ENCODE measurements at places on chromosomes 6 and 20.

DNA sequence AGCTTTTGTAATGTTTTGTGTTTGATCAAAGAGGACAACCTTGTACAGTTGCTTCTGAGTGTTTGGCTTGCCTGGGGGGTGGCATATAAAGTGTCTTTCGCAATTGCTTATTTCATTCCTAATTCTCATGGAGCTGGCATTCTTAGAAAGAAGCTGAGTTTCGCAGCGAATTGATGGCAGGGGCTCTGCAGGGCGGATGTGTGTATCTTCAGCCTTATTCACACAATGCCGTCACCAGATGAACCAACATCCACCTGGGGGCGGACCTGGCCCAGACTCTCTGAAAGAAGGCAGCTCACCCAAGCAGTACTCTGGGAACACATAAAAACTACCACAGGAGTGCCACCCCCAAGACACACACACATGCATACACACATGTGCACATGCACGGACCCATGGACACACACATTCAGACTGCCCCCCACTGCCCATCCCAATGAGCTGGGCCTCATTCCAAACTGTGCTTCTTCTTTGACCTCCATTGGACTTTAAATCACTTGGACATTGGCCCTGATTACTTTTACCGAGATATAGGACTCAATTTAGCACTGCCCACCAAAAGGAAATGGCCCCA, 55.4 kb upstream of the FOXQ1 start:
- DNase-seq = no peak

DNA sequence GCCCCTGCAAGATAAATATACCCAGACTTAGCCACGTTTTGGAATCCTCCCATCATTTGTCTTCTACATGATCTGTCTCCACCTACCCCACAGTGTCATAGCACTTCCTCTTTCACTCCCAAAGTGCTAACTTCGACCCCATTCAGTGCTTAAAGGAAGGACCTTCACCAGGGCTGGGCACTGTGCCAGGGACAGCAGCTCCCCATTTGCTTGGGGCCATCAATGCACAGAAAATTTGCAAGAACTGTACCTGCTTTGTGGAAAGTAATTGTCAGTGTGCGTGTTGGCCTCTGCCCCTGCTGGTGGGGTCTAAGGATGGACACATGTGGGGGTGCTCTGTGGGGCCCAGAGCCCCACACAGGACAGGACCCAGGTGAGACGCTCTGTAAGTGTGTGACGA, 5.2 kb upstream of the BPIFA2 start:
- DNase-seq = no peak

GRCh38 chr6:56552187-56553130, 90.2 kb downstream of the DST start:
- DNase-seq = no peak

- DNase-seq = no peak
These were observed 55.7 kb upstream of the NOP56 start for GRCh38 chr20:2596673-2597279.

- DNase-seq = no peak
These were observed 17.1 kb downstream of the RIPOR2 start for GRCh38 chr6:24918641-24919055.

GRCh38 chr6:14422917-14423316, 305.3 kb downstream of the CD83 start:
- DNase-seq = no peak

GRCh38 chr20:1061484-1062221, 56.7 kb upstream of the PSMF1 start:
- DNase-seq = no peak

GRCh38 chr20:32557319-32557718, 27.8 kb downstream of the NOL4L start:
- no peak for DNase-seq

GRCh38 chr6:156752666-156753301, 24.4 kb upstream of the ARID1B start:
- no peak for DNase-seq

DNA sequence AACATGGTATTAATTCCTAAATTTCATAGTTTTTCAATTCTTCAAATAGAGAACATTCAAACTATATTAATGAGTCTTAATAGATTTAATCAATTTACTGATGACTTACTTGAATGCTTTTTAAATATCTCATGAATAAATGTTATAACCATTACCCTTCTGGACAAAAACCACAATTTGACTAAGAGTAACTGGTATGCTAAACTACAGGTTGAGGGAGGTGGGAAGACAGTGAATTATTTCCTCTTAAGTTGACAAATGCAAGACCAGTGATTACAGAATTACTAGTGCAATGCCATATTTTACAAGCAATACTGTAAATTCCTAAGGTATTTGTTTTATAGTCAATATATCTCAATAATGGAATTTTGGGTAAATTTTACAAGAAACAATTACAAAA, 65.1 kb downstream of the REV3L start:
- DNase-seq = no peak

DNA sequence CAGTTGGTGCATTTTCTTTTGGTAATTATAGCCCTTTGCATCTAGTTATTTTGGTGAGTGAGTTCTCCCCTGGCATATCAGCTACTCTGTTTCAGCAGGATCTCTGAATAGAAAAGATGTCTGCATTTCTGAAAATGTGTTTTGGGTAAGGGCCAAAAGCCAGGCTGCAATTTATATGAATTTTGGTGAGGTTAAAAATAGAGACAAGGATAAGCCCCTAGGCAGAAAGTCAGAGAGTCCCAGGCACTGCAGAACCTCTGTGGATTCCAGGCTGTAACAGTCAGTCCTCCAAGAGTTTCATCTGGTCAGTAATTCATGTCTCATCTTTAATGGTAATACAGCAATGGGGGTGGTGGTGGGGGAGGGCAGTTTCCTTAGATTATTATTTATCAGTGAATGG, 53.0 kb downstream of the HDGFL1 start:
- no peak for DNase-seq

- no peak for DNase-seq
These were observed 1076.4 kb downstream of the HACE1 start for GRCh38 chr6:103783329-103783728.

- no peak for DNase-seq
These were observed 705.7 kb upstream of the SLC35B3 start for GRCh38 chr6:9140951-9141460.

DNA sequence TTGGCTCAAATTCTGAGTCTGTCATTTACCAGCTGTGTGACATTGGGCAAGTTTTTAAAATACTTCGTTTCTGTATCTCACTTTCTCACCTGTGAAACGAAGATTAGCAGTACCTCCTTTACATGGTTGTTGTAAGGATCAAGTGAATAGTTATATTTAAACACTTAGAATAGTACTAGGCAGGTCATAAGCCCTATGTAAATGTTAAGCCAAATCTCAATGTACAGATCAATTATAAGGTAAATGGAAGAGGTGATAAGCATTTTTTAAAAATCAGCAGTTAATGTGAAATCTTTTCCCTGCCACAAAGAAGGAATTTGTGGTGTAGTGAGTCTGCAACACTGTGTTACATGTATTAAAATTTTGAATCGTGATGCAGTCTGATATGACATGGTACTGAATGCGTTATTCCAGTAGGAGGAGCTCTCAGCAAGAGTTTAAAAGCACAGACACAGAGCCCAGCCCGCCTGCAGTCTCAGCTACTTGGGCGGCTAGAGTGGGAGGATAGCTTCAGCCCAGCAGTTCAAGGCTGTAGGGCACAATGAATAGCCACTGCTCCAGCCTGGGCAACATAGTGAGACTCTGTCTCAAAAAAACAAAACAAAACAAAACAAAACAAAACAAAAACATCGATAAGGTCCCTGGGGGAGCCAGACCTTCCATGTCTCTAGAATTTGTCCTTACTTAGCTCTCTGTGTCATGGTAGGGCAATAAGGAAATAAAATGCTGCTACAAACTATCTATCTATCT, 46.0 kb downstream of the GTF2H5 start:
- peak; percentile 48 for DNase-seq

DNA sequence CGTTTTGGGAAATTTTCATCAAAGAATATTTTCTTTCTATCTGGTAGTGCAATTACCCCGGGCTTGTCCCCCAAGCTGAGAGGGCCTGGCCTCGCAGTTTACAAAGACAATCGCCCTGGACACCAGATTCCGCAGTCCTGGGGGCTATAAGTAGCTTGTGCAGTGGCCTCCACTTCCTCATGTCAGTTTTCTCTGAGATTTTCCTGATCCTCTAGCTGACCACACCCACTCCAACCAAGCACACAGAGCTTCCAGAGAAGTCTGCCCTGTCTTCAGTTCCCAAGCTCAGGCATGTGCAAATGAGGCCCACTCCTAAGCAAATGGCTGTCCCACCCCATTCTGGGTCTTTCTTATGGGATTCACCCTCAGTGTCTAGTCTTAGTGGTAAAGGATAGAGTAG, 245.3 kb downstream of the MAFB start:
- DNase-seq = no peak

GRCh38 chr20:51695574-51696303, 72.5 kb downstream of the ATP9A start:
- no peak for DNase-seq

DNA sequence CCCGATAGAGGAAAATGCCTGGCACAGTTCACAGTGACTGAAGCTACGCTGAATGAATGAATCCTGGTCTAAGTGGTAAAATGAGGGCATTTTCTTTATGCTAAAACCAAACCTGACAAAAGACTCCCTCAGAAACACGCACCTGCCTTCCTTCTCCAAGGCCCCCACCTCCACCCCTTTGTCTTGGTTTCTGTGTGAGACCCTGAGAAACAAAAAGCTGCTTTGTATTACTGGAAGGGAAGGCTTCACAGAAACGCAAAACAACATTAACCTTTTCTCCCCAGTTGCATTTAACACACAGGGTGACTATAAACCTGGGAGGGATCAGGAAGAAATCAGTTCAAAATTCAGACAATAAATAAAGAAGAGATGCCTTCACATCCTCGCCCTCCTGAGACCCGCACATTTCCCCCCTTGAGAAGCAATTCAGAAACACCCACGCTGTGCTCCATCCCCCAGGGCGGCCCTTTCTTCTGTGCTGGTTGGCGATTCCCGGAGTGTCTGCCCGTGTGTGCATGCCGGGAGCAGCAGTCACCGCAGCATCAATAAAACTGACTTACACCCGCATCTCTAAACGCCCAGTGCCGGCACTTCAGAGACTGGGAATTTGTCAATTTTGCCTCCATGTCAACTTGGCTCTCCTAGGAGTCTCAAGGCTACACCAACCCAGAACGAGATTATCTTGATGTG, 67.2 kb upstream of the TRAF3IP2 start:
- no peak for DNase-seq
